ENCODE measurements at places on chromosomes 2 and 18. TPM values are rescaled to one million over a fixed set of nuclear protein-coding genes. Genes with fewer than 3 reads are reported as not detected.

MOGAT1 gene
- not detected for total RNA-seq

PPP1R7 gene
- total RNA-seq = 74.7 TPM

NEU2 gene
- not detected for total RNA-seq

DCTN1 gene
- 86.4 TPM for total RNA-seq

DNA sequence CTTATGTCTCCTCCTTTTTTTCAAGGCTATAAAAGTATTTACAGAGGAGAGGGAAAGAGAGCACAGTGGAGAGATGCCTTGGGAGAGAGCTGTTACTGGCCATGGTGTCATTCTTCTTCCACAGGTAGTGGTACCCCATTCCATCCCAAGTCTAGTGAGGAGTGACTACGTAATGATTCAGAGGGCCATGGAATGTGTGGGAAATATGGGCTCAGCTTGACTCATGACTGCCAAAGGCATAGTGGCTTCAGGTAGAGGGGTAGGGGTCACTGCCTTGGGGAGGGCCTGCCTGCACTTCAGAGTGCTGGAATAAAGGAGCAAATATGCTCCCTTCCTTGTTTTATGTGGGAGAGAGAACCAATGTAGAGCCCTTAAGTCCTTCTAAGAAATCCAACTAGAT lies 620.6 kb downstream of the IRS1 start:
- ATAC-seq = no peak

DNA sequence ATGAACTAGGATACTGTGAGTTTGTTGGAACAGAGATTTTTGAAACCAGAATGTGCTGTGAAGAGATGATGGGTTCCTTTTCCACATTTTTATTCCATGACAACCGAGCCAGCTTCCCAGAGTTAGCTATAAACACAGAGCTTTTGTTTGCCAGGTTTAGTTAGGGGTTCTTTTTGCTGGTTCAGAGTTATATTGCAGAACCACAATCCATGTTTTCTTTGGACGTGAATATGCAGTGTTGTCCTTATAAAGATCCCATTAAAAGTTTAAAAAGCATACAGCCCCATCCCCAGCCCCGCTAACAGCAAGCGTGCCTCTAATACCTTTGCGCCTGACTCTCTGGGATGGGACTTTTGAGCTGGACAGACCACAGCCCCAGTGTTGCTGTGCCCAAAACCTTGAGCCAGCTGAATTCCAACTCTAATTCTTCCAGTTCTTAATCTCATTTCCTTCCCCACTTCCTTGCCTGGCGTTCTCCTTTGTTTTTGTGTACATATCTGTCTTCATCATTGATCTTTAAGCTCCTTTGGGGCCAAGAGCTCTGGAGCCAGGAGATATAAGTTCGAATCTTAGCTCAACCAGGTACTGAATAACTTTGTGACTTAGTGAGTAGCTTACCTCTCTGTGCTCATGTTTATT lies 72.3 kb downstream of the SPATS2L start:
- no peak for ATAC-seq

GRCh38 chr2:29446847-29447246 lies 331.6 kb downstream of the CLIP4 start:
- no peak for ATAC-seq

GRCh38 chr2:231634951-231635875 lies 42.5 kb downstream of the TEX44 start:
- ATAC-seq = no peak

DNA sequence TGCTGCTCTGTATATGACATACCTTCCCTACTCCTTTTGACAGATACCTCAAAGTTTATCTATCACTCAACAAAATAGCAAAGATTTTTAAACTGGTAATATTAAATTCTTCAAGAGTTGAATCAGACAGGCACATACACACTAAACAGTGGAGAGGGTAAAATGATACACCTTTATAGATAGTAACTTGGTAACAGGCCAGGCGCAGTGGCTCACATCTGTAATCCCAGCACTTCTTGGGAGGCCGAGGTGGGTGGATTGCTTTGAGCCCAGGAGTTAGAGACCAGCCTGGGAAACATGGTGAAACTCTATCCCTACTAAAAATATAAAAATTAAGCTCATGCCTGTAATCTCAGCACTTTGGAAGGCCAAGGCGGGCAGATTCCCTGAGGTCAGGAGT lies 23.2 kb downstream of the ASXL2 start:
- no peak for ATAC-seq

DNA sequence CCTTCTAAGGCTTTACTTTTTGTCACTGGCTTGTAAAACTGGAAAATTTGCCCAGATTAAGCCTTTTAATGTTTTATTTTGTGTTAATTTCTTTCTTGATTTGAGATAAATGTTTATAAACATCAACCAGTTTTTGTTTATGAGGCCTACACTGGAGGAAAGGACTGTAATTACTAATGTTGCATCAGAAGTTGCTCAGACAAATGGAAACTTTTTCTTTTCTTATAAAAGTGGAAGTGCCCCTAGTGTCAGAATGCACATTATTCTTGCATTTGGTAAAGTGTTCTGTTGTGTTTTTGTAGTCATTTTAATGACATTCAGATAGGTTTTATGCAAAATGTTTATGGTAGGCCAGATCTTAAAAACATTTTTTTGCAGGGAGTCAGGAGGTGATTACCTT lies 25.3 kb downstream of the LCLAT1 start:
- ATAC-seq = no peak

DNA sequence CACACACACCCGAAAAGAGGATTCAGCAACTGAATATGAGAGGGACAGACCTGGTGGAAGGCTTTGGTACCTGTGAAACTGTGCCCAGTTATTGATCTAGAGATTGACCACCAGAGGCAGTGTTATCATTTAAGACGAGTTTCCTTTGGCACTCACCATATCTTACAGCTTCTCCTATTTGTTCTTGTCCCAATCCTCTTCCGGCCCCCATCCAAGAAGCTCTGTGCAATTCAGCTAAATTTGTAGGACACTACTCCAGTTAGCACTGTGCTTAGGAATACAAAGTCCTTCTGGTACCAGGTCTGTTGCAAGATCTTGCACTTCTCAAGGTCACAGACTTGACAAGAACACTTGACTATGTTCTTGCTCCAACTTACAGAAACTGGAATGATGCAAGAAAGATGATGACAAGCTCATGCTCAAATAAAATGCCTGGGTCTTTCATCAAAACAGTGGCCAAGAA lies 177.7 kb downstream of the TMEM247 start:
- peak; percentile 38 for ATAC-seq

- no peak for ATAC-seq
Measured at GRCh38 chr2:142722569-142722968, 154.9 kb upstream of the KYNU start.

- ATAC-seq = no peak
Measured at GRCh38 chr18:52287151-52287550, 52.8 kb upstream of the DCC start.

Measured in esophagus mucosa (tissue), 1 donor.